Right cardiac atrium (tissue), 5 donors: ENCODE measurements at places on chromosomes 4 and X. TPM values are rescaled to one million over a fixed set of nuclear protein-coding genes. Genes with fewer than 3 reads are reported as not detected.

The DRP2 gene
- 0.11 TPM for total RNA-seq

The BEX4 gene
- 77.7 TPM for total RNA-seq

The NMU gene
- not detected for total RNA-seq

DNA sequence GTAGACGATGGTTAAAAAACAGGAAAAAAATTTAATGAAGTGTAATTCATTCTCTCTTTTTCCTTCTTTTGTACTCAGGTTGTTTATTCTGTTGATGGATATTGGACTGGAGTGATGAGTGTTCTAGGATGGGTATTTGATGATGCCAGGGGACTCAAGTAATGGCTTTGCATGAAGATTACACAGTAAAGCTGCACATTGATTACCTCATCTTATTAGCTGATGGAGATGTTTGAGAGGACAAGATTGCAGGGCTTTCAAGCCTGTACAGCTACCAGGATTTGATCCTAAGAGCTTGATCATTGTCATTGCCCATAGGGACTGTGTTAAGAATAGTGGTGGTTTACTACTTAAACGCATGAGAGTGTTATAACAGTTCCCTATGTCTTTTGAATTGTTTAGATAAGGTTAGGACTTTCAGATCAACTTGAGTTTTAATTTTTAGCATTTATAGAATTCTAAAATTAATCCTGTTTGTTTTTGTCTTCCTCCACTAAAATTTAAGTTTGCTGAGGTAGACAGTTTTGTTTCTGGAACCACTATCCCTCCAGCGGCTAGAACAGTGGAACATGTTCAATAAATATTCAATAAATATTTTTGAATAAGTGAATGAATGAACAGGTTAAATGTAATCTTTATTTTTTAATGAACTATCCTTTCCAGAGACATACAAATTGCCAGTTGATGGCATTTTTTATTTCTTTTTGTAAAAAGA is 58.2 kb downstream of the GAB1 start:
- DNase-seq = no peak

DNA sequence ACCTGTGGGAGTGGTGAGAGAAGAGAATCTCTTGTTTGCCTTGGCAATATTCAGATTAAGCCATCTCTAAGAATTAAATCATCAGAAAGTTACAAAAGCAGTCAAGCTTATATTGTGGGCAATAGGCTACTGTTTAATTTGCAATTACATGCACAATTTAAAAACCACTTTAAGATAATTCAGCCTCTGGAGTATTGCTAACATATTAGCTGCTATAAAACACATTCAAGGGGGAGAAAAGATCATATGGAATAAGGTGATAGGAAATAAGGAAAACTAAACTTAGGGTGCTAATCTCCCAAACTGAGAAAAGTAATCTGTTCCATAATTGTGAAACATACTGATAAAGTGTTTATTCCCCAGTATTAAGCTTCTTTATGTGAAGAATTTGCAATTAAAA is 103.9 kb downstream of the ARAP2 start:
- no peak for DNase-seq

GRCh38 chrX:70030301-70030767 is 19.4 kb downstream of the AWAT2 start:
- DNase-seq = no peak

DNA sequence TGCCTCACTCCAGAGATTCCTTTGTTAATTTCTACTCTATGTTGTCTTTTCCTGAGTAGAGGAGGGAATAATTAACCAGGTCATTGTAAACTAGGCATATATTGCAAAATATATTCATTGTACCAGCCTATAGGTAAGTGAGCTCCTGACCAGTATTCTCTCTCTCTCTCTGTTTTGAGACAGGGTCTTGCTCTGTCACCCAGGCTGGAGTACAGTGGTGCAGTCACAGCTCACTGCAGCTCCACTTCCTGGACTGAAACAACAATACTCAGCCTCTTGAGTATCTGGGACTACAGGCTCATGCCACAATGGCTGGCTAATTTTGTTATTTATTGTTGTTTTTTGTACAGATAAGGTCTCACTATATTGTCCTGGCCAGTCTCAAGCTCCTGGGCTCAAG is 198.3 kb downstream of the ARAP2 start:
- DNase-seq = no peak

- DNase-seq = no peak
These were observed 49.2 kb downstream of the SEL1L3 start for GRCh38 chr4:25813448-25814106.

GRCh38 chr4:70151271-70151670 is 2.8 kb upstream of the PRR27 start:
- DNase-seq = no peak

DNA sequence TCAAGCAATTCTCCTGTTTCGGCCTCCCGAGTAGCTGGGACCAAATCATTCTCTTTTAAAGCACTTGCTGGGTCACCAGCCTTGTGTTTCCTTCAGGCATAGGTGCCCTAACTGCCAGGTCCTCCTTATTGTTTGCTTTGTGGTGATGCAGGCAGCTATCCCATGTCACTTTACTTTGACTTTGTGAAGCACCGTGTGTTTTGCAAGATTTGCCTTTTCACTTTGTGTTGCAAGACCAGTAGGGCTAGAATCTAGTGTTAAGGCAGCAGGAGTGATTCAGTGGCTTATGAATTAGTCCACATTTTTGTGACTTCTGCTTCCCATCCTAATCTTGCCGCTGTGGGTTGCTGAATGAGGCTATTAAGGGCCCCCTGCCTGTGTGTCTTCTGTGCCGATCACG is 20.2 kb downstream of the SYAP1 start:
- no peak for DNase-seq
